ENCODE measurements at places on chromosomes 11 and 22.
A peak's percentile ranks its signal among the peaks of the same experiment; 100 is the strongest.

DNA sequence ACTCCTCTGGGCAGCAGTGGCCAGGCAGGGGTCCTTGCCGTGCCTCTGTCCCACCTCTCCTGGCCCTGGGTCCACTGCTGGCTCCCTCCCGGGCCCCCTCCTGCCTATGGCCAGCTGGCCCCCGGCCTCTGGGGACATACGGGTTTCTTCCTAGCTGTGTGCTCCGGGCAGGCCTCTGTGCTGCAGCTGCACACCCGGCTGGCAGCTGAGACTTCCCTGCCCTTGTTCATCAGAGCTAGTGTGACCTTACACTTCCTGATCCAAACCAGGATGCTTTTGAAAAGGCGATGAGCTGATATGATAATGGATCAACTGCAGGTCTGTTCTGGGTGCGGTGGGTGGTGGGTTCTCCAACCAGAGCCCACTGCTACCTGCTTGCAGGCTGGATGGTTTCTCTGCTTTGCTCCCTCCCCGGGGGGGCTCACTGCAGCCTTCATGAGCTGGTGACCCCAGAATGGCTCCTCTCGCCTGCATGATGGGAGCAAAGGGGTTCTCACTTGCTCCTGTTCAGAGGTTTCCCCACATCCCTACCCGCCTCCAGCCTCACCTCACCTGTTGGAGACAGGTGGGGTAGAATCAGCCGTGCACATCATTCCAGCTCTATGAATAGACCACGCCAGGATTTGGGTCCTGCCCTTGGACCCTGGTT, 13.3 kb downstream of the B3GAT1 start:
- DNase-seq: no peak

GRCh38 chr22:20019661-20020532, 1.0 kb upstream of the TANGO2 start:
- no peak for DNase-seq

- DNase-seq: no peak
These were observed 96.7 kb downstream of the ABTB2 start for GRCh38 chr11:34261095-34261494.

DNA sequence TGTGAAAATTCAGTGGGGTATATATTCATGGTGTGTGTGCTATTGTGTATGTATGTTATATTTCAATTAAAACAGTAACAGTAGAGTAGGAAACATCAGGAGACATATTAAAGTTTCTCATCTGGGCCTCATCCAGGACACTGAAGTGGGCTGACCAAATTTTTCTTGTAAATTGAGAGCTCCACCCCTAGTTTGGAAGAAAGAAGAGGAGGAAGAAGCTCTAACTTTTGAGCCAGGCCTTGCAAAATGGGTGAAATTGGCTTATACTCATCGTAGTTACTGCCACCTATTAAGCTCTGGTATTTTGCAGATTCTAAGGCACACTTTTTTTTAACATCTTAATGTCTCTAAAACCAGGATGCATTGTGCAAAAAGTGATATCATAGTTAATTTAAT, 33.7 kb downstream of the TSPAN18 start:
- no peak for DNase-seq

DNA sequence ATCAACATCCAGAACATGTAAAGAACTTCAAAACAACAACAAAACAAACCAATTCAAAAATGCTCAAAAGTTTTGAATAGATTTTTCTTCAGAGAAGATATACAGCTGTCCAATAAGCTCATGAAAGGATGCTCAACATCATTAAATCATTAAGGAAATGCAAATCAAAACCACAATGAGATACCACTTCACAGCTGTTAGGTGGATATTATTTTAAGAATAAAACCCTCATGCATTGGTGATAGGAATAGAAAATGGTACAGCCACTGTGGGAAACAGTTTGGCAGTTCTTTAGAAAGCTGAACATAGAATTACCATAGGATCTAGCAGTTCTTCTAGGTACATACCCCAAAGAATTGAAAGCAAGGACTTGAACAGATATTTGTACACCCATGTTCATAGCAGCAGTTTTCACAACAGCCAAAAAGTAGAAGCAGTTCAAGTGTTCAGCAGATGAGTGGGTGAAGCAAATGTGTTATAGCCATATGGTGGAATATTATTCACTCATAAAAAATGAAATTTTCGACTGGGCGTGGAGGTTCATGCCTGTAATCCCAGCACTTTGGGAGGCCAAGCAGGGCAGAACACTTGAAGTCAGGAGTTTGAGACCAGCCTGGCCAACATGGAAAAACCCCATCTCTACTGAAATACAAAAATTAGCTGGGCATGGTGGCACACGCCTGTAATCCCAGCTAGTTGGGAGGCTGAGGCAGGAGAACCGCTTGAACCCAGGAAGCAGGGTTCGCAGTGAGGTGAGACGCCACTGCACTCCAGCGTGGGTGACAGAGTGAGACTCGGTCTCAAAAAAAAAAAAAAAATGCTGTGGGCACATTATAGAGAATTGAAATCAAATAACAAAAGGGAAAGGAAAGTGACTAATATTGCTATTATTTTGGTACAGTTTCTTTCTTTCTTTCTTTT, 42.9 kb downstream of the CBL start:
- no peak for DNase-seq

DNA sequence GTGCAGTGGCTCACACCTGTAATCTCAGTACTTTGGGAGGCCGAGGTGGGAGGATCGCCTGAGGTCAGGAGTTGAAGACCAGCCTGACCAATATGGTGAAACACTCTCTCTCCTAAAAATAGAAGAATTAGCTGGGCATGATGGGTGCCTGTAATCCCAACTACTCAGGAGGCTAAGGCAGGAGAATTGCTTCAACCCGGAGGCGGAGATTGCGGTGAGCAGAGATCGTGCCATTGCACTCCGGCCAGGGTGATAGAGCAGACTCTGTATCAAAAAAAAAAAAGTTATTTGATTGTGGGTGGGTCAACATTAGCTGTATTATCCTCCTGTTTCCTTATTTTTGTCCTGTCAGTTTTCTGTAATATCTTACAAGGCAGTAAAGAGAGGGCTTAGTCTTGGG, 11.9 kb upstream of the RFPL1 start:
- DNase-seq: no peak

- DNase-seq: no peak
These were observed 913.0 kb upstream of the CNTN5 start for GRCh38 chr11:98107736-98108135.

- no peak for DNase-seq
These were observed at the start of gene ARHGEF17 for GRCh38 chr11:73308003-73308960. ARHGEF17 (plus strand) TSS chr11:73308276; CDS start chr11:73308639, 363 bp downstream.

- DNase-seq: no peak
These were observed 2.3 kb downstream of the MRGPRE start for GRCh38 chr11:3229673-3230630.

- DNase-seq: no peak
These were observed 514.9 kb downstream of the BUD13 start for GRCh38 chr11:116257883-116258282.

DNA sequence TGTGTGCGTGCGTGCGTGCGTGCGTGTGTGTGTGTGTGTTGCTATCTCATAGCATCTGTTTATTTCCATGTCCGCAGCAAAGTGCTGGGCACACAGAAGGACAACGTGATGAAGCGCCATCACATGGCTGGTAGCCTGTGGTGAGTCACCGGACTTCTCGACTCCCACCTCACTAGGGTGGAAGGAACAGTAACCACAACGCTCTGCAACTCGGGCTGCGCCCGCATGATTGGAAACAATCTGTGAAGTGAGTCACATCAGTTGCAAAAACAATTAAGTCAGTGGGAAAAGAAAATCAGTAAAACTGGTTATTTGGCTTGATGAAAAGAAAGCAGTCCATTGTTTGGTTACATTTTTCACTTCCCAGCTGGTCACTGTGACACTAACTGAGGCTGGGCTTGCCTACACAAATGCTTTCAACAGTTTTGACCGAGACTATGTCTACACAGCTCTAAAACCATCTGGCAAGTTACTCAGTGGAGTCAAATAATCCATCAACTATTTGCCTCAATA, 437.3 kb upstream of the CADM1 start:
- DNase-seq: no peak

DNA sequence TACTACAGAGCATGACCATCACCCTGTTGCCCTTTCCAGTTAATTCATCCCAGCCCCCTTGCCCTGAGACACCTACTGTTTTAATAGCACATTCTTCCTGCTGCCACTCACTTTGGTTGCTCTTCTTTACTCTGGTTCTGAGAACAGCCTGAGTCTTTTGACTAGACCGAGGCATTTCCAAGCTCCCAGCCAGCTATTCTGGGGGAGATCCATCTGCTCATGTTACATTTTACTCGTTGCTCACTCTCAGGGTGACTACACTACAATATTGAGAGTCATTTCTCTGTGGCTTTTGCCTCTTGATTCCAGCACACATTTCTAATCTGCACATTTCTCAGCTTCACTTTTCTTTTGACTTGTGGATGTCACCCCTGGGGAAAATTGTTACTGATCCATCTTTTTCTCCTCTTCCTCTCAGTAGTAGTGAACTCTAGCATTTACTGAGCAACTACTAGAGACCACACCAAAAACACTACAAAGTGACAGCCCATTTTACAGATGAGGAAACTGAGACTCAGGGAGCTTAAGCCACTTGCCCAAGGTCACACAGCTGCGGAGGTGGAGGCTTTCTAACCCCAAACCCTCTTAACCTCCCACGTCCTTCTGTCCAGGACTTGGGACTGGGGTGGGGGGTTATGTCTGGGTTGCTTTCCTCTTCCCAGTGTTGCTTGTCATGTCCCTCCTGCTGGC, 117.8 kb downstream of the C11orf91 start:
- DNase-seq: no peak

DNA sequence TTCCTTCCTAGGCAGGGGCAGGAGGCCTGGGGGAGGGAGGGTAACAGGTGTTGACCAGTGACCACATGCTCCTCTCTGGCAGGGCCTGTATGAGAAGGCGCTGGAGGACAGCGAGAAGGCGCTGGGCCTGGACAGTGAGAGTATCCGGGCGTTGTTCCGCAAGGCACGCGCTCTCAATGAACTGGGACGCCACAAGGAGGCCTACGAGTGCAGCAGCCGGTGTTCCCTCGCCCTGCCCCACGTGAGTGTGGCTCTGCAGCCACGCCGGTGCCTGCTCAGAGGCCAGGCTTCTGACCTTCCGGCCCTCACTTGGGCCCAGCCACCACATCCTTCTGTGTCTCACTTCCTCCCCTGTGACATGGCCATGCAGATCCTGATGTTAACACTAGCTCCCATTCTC, 25.8 kb downstream of the ZC3H7B start:
- DNase-seq: no peak

DNA sequence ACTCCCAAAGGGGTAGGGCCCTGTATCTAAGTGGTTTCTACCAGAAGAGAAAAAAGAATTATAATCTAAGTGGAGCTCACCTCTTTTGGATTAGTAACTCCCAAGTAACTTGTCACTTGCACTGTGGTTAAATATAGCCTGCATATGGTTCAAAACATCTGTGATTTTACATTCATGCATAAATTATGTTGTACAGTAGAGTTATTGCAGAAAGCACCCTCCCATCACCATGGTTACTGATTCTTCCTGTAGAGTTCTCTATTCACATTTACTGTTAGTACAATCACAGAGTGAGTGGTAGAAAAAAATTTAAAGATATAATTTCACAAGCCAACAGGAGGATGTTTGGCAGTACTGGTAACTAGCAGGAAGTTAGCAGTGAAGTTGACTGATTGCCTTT, 80.4 kb downstream of the LRRC4C start:
- no peak for DNase-seq

GRCh38 chr11:123197711-123198110, 2.7 kb upstream of the CLMP start:
- peak; percentile 59 for DNase-seq

DNA sequence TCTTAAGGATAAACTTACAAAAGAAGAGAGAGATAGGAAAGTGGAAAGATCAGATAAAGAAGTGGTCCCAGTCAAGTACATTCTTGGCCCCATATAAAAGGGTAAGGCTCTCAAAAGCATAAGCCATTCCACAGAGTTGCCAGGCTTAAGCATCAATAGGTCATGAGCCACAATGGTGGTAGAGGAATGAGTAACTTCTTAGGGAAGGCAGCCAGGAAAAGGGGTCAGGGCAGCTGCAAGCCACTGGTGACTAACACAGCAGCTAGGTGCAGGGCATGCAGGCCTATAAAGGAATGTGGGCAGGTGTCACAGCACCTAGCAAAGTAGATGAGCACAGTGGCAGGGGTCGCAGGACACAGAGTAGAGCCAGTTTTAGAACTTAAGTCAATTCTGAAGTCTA, 302.6 kb upstream of the FAT3 start:
- DNase-seq: no peak

GRCh38 chr11:45225277-45225676, 60.9 kb downstream of the SYT13 start:
- no peak for DNase-seq

DNA sequence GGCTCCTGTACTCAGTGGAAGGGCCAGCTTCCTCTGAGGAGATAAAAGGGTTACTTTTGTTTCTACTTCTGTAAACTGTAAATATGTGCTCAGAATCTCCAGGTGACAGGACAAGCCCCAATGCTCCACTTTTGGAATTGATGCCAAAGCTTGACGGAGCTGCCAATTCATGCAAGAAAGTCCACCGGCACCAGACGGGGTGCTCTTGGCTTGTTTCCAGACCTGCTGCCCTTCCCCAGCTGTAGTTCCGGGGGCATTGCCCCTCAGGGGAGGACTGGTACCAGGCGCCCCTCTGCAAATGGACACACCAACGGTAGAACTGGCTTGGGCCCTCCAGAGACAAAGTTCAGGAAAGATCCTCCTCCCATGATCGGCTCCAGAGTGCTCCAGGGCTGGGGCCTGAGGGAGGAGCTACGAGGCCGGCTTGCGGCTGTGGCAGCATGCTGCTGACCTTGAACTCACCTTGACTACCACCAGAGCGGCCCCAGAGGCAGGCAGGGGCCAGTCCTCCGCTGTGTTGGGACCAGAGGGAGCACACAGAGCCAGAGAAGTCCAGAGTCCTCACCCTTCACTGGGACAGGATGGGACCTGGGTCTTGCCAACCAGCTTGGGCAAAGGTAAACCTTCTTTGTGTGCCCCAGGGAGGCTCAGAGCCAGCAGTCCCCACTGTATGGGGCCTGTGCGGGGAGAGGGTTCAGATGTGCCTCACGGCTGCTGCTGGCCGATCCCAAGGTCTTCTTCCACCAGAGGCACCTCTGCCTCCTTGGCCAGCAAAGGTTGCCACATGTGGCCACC, 17.8 kb upstream of the OAF start:
- DNase-seq: no peak

DNA sequence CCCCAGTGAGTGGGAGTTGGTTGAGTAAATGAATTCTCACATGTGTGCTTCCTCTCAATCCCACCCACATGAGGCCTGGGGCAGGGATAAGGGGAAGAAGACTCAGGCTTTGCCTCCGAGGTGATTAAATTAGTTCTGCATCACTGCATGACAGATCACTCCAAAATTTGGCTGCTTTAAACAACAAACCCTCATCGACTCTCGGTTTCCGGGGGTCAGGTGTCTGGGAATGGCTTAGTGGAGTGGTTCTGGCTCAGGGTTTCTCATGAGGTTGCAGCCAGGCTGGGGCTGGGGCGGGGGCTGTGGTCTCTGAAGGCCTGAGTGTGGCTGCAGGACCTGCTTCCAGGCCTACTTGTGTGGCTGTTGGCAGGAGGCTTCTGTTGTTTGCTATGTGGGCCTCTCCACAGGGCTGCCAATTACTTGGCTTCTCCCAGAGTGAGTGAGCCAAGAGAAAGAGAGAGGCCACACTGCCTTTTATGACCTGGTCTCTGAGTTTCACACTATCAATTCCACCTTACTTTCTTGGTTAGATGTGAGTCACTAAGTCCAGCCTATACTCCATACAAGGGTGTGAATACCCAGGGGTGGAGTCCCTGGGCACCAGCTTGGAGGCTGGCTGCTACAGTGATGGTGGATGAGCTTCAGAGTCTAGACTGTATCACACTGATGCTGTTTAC, 15.9 kb downstream of the MOGAT2 start:
- DNase-seq: peak; percentile 27

All from GM04503 (cell line).